ENCODE measurements at places on chromosomes 4 and X.
A peak's percentile ranks its signal among the peaks of the same experiment; 100 is the strongest.

DNA sequence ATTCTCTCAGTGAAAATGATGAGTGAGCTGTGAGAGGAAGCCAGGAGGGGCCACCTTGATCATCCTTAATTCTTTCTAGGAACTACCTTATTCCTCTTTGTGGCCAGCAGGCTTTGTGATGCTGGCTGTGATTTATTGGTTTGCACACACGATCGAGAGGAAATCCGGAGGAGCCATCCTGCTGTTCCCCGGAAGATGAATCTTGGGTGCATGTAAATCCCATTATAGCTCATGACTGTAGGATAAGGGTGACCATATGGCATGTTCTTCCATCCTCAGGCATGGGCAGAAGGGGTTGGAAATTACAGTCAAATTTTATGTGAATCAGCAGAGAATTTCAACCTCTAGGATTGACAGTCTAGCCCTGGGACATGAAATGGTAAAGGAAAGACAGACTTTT, 254.5 kb downstream of the UNC5C start:
- DNase-seq: no peak

DNA sequence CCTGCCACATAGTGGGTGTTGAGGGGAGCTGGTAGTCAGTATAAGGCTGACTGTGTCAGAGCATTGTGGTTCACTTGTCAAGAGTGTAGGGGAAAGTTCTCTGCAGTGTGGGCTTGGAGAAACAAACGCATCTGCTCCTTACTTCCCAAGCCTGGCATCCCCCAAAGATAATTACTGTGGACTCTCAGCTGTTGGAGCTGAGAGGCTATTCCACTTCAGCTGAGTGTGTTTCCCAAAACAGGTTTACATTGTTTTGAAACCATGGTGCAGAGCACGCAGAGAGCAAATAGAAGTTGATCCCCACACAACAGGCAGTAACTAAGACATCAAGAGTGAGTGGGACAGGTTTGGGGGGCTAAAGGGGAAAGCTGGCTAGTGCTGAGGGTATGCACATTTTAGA, 181.0 kb upstream of the EOLA2 start:
- no peak for DNase-seq

GRCh38 chr4:126358041-126358440, 1043.3 kb downstream of the FAT4 start:
- no peak for DNase-seq

DNA sequence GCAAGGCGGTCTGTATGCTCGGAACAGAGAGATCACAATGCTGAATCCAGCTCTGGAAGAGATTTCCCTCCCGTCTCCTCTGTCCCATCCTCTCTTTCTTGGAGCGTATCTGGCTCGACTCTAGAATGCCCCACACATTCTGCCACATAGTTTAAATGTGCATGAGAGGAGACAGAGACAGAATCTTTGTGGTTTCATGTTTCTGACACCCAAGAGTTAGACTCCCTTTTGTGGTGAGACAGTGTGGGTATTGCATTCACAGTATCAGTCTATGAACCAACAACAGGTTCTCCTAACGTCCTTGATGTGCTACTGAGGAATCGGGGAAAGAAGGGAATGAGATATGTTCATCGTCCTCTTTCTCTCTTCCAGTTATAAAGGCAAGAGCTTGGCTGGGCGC, 25.3 kb downstream of the FAM47E start:
- DNase-seq: no peak

GRCh38 chr4:76377481-76377901, 43.5 kb downstream of the CCDC158 start:
- DNase-seq: no peak

- no peak for DNase-seq
Observed at GRCh38 chr4:174559894-174560293, 37.6 kb upstream of the HPGD start.

GRCh38 chr4:158459085-158459820, 62.4 kb upstream of the RXFP1 start:
- DNase-seq: no peak

DNA sequence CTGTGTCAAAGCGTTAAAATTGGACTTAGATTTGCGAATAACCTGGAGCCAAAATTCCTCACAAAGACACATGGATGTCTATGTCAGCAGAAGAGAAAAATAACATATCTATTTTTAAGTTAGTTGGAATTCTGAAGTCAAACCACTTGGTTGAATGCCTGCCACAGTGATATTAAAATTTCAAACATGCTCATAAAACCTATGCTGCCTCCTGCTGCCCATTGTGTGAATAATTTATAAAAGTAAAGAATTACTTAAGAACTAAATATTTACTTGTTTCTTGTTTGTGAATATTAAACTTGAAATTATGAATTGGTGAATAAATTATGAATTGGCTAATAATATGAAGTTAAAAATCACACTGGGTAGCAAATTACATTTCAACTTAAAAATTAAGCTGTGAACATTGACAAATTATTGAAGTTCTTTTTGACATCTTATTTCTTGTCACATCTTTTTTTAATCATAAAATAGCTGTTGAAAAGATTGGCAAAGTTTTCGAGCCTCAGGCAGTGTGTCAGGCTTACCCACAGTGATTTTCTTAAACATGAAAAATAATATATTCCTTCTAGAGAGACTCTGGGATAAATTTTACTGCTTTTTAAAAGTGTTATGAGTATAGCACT, 35.4 kb downstream of the FABP2 start:
- DNase-seq: no peak

DNA sequence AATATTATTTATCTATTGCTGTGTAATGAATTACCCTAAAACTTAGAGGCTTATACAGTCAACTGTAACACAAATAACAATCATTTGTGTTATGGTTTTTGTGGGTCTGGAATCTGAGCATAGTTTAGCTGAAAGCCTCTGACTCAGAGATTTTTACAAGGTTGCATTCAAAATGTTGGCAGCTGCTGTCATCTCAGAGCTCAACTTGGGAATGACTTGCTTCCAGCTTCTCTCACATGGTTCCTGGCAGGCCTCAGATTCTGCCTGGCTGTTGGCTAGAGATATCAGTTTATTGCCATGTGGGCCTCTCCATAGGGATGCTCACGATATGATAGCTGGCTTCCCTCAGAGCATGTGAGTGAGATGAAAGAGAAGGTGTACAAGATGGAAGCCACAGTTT, 70.2 kb upstream of the BRWD3 start:
- DNase-seq: no peak

GRCh38 chr4:148055844-148056243, 324.0 kb downstream of the ARHGAP10 start:
- no peak for DNase-seq

DNA sequence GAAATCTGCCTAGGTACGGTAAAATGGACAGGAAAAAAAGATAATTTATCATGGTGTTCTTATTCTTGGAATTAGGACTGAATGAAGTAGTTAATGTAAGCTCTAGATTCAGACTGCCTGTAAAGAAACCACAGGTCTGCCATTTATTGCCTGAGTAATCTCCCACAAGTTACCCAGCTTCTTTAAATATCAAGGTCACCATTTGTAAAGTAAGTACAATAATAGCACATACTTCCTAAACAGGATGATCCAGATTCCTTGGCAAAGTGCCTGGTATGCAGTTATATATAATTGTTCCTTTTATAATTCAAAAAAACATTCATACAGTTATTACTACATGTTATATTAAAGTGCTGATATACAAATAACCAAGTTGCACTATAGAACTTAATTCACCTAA, 368.6 kb downstream of the HNRNPD start:
- DNase-seq: no peak

- DNase-seq: no peak
Observed at GRCh38 chrX:120562569-120562926, 1.8 kb upstream of the CUL4B start.

GRCh38 chr4:181971411-181971810, 271.8 kb upstream of the TENM3 start:
- DNase-seq: no peak

- DNase-seq: no peak
Observed at GRCh38 chr4:5568336-5568735, 140.0 kb downstream of the EVC2 start.

DNA sequence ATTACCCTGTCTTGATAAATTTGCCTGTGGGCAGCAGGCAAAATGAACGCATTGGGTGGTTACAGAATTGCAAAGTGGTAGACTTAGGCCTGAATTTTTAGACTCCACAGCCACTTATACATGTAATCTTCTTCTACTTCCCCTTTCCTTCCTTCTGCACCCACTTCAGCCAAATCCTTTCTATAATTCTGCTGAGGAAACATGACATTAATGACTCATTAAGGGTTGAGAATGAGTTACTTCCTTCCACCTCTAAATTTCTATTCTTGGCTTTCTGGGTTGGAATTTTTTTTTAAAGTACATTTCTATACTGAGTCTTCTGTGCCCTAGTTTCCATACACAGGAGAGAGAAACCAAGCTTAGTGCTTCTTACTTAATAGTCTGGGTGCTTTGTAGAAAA, 10.1 kb downstream of the PAPSS1 start:
- no peak for DNase-seq

DNA sequence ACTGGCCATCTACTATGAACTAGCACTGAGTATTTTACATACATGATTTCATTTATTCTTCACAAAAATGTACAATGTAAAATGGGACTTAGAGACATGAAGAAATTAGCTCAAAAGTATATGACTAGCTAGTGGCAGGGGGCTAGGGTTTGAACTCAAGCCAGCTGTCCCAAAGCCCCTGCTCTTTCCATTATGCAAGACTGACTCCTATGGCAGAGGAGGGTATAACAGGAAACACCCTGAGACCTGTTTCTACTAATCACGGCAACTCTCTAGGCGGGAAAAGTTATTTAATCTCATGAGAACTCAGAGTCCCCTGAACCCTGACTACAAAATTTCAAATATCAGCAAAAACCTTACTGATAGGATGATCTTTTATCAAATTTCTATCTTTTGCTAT, 150.6 kb downstream of the PRDM5 start:
- no peak for DNase-seq

DNA sequence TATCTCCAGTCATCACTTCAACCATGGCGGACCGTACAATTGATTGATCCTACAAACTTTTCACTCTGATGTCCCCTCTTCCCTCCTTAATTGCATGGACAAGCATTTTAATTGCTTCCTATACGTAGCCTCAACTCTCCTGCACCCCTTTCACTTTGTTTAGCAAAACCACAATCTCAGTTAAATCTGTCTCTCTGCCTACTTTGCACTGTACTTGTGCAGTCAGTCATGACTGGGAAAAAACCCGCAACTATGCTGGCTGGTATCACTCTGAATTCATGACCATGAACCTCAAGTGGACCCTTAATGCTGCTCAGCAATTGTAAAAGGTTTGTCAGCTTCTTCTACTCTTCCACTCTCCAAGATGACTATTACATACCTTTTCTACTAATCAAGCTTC, 51.7 kb upstream of the AFF2 start:
- no peak for DNase-seq

DNA sequence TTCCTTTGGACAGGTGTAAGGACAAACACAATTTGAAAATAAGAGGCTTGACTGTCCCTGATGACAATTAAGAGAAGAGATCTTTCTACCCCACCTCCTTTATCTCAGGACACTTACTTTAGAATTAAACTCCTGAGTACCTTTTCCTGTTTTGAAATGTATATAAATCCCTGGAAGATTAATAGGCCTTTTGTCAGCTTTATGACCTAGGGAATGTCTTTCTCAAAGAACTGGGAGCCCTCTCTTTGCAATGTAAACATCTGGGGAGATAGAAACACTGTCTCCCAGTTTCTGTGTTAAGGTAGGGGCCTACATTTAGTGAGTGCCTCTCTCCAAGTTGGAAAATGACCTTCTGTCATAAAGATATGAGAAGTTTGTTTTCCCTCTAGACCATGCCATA, 31.7 kb downstream of the AGA start:
- no peak for DNase-seq

DNA sequence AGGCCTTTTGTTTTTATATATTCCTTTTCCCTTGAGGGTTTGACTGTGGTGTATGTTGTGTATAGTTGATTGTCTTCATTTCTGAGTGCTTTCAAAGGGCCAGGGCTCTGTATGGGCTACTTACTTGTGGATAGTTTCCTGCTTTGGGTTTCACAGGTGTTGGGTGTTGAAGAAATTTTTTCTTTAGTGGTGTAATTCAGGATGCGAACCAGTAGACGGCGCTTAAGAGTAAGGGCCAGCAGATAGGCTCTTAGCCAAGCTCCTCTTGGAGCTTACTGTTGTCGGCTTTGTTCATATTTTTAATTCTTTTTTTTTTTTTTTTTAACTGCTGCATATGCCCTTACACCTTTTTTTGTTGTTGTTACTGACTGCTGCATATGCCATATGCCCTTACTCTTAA, 276.3 kb upstream of the GALNT7 start:
- no peak for DNase-seq

DNA sequence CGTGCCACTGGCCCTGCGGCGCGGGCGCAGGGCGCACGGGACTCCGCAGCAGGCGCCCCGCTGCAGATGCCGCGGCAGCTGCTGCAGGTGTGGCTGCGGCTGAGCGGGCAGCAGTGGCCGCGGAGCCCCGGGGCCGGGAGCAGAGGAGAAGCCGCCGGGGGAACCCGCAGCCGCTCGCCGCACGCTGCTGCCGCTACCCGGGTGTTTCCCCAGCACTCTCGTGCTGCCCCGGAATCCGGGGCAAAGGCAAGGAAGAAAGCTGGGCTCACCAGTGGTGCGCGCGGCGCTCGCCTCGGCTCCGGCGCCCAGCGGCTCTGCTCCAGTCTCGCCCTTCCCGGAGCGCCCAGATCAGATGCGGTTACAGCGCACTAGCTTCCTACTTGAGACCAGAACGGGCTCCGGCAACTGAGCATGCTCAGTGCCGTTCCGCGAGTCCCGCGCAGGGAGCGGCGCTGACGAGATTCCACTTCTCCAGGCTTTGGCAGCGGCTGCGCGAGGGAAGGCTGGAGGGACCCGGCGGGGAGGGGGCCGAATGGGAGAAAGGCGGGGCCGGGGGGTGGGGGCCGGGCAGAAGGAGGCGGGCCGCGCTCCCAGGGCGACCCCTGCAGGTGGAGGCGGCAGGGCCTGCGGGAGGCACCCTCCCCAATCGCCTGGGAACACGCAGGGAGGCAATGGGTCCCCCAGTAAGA, at the start of gene APBB2:
Gene APBB2 (minus strand): TSS at position 407 of the 689 bp plus-strand sequence. CDS start 181,288 bp downstream, outside the sequence.
- DNase-seq: peak; percentile 97

GRCh38 chrX:131607792-131608369, 64.0 kb downstream of the OR13H1 start:
- no peak for DNase-seq

DNA sequence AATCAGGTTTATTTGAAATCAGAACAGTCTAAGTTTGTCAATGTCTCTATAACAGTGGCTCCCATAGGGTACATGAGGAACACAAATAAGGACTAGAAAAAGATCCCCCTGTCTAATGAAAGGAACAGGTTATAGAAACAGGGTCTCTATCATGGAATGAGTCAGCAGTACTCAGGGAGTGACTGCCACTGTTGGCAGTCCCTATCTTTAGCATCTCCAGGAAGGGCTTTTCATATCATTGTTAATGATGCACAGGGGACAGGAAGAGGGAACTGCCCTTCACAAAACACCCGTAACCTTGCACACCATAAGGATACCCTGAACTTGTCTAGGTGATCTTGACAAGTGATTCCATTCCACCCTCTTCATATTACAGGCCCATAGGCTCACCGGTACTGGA, 38.5 kb upstream of the SMIM10L2A start:
- DNase-seq: no peak

- DNase-seq: no peak
Observed at GRCh38 chr4:41994461-41994985, 4.2 kb downstream of the SLC30A9 start.

- DNase-seq: peak; percentile 71
Observed at GRCh38 chr4:26273616-26273980, 47.2 kb upstream of the RBPJ start.

GRCh38 chrX:86910602-86911311, 606.8 kb upstream of the KLHL4 start:
- no peak for DNase-seq

All from tibial artery (tissue), 4 donors.